ENCODE measurements at places on chromosomes 16 and 17.
A peak's percentile ranks its signal among the peaks of the same experiment; 100 is the strongest.

DNA sequence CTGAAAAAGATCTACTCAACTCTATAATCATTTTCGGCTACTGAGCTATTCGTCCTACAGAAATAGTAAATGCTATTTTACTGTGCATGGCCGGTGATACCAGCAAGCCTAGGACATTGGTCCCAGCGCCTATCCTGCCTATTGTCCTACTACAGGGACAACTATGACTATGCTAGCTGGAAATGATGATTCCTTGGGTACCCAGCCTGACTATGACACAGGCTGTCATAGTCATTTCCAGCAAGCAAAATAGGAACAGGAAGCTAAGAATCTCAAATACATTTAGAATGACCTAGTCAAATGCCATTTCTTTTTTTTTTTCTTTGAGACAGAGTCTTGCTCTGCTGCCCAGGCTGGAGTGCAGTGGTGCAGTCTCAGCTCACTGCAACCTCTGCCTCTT, 33.7 kb upstream of the HSBP1 start:
- DNase-seq, result no peak

DNA sequence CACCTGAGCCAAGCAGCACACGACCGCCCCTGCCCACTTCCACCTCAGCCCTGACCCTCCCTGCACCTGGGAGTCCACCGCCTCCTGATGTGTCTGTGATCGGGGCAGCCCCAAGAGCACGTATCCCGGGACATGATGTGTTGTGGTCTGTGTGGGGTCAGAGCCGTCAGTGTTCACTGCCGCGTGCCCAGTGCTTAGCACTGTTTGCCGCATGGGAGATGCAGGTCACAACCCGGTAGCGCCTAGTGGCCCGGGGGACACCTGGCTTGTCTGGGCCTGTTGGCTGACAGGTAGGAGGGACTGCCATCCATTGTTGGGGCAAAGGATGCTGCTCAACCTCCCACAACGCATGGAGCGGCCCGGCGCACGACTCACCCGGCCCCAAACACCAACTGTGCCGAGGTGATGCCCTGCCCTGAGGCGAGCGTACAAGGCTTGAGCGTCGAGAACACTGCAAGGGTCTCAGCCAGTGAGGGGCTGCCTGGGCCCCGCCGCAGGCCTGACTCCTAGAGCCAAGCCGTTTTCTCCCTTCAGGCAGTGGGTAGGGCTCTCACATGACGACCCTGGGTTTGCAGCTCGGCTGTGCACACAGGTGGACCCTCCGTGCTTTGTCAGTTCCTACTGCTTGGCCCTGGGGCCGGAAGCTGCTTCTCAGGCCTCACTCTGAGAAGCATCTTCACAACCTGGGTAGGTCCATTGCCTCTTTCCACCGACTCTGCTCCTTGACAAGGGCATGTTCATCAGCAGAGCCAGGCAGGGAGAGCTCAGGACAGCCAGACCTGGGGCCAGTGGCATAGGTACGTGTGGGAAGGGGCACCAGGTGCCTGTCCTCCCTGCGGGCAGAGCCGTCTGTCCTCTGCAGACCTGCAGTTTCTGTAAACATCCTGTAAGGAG, 5.9 kb upstream of the C16orf95 start:
- DNase-seq, result no peak

GRCh38 chr17:64150237-64151015, 20.5 kb upstream of the ERN1 start:
- no peak for DNase-seq

GRCh38 chr17:19016881-19017280, 12.3 kb upstream of the FAM83G start:
- no peak for DNase-seq

DNA sequence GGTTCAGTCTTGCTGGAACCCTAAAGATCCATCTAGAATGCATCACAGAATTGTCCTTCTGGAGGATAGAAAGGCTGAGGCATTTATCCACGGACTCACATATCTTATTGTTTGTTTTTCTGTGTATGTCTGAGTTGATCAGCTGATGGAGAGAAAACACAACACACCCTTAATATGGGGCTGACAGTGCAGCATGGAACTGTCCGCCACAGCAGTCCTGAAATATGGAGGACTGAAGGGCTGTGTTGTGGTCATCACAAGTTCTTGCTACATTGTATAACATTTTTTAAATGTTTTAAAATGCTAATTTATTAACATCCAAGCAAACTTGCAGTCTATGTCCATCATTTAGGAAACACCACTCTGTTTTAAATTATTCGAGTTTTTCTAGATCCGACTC, 448.9 kb upstream of the ERCC4 start:
- no peak for DNase-seq

- no peak for DNase-seq
Observed at GRCh38 chr17:79843474-79843815, 4.2 kb upstream of the CBX4 start.

- no peak for DNase-seq
Observed at GRCh38 chr16:19532601-19533000, 8.9 kb downstream of the CCP110 start.

DNA sequence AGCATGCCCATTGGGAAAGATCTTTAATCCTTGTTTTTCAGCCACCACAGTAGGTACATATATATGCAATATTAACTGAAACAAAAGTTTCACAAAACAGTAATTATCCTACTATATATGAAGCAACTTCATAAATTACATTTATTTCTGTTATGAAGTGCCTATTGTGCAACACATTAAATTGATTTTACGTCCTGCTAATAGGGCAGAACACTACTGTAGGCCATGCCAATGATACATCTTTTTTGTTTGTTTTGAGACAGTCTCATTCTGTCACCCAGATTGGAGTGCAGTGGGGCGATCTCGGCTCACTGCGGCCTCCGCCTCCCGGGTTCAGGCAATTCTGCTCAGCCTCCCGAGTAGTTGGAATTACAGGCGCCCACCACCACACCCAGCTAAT, 29.1 kb downstream of the SF3B3 start:
- DNase-seq, result no peak

DNA sequence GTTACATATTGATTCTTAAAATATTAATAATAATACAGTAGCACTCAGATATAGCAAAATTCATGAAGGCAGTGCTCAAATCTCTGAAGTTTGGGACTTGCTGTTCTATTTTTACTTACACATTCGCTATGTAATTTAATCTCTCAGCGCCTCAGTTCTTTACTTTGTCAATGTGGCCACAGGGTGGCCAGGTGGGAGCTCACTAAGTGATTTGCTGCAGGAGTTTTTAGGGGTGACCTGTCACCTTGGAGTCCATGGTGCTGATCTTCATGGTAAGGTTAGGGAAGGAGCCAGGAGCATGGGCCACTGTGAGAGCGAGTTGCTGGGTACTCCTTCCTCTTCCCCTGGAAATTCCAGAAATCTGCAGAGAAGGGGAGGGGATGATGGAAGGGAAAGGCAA, 28.1 kb downstream of the VWA3A start:
- no peak for DNase-seq

DNA sequence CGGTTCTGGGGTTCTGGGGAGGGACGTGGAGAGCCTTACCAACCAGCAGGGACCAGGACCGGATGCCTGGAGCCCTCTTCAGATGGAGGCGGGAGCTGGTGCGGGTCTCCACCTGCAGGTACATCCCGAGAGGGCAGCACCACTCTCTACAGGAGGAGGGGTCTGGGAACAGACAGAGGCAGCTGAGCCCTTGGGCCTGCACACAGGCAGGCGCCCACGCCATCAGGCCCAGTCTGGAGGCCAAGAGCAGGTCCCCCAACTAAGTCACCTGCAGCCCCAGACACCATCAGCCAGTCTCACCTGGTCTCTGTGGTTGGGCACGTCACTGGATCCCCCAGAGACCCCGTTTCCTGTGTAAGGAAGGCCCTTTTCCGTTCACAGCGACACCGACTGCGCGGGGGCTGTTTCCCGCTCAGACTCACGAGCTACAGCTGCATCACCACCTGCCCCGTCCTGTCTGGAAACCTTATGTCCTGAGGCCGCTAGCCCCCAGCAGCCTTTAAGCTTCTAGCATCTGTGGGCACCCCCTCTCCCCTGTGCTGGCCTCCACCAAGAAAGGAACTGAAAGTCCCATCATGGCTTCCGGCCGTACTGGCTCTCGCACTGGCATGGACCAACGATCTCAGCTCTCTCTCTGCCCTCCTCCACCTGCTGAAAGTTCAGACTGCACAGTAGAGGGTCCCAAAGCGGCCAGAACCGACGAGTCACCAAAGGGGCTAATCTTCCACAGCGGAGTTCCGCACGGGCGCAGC, 1.2 kb downstream of the CYBC1 start:
- peak; percentile 56 for DNase-seq

- no peak for DNase-seq
Observed at GRCh38 chr16:84209989-84210388, 19.0 kb downstream of the ADAD2 start.

GRCh38 chr16:12436201-12436657, 367.5 kb downstream of the CPPED1 start:
- DNase-seq, result no peak

DNA sequence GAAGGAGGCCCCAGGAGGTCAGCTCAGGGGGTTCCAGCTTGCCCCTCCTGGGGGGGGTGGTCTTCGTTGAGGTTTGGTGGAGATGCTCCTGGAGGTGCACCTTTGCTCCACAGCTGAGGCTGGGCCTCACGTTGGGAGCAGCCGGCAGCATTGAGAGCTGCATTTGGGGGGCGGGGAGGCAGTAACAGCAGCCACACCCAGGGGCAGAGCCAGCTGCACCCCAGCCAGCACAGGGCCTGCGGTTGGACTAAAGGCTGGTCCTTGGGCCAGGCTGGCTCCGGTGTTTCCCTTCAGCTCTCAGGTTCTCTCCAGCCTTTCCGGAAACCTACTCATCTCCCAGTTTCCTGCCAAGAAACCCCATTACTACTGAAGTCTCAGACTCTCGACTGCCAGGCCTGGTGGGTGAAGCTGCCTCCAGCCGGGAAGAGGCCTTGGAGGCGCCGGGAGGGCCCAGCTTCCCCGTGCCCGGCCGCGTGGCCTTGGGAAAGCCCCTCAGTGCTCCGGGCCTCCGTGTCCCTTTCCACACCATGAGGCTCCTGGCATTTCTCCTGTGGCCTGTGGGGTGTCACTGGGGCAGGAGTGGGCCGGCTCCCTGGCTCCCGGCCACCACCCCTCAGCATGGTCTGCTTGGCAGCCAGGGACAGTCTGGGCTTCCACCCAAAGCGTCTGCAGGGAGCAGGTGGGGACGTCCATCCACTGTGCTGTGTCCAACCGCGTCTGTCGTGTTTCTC, 14.0 kb upstream of the BAIAP2 start:
- DNase-seq, result no peak

DNA sequence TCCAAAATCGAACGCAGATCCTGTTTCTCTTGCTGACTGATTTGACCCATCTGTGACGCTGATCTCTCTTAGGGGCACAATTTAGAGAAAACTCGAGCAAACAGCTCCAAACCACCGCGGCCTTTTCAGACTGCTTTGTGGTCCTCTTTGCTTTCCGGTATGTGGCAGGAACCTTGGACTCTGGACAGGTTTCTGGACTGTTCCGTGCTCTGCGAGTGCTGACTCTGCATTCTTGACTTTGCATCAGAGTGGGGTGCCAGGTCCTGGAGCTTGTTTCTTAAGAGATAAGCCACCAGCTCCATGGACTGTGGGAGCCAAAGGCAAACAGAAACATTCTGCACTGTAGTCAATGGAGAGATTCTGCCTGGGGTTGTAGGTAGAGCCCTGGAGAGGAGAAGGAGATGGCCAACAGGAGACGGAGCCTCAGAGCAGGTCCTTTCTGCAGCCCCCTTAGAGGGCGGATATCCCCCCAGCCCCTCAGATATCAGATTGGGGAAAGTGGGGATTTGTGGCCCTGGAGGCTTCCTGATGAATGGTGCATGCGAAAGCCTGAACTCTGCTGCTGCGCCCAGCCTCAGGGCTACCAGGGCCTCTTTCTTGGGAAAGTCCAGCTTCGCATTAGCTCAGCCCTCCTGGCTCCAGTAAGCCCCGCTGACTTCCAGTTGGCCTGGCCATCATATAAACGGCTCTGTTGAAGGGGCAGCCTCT, 65.6 kb downstream of the WIPI1 start:
- DNase-seq, result no peak

- no peak for DNase-seq
Observed at GRCh38 chr16:12060751-12061150, 84.2 kb downstream of the SNX29 start.

DNA sequence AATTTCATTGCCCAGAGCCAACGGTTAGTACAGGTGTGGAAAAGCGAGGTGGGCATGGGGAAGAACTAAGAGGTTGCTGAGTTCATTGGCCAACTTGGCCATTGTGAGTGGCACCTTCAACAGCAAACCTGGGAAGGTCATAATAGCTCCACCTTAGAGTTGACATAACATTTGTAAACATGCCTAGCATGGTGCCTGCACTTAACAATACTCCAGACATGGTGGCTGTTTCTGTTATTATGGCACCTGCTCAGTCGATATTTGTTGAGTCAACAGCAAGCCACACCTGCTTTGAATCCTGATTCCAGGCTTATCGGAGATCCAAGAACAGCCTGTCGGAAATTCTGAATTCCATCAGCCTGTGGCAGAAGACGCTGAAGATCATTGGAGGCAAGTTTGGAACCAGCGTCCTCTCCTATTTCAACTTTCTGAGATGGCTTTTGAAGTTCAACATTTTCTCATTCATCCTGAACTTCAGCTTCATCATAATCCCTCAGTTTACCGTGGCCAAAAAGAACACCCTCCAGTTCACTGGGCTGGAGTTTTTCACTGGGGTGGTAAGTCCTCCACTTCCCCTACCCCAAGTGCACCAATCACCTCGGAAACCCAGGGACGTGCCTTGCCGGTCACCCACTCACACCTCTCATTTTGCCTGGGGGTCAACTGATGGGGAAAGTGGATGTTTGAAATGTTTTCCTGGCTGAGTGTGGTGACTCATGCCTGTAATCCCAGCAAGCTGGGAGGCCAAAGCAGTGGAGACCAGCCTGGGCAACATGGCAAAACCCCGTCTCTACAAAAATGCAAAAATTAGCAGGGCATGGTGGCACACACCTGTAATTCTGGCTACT, 46.0 kb downstream of the TMC5 start:
- no peak for DNase-seq

DNA sequence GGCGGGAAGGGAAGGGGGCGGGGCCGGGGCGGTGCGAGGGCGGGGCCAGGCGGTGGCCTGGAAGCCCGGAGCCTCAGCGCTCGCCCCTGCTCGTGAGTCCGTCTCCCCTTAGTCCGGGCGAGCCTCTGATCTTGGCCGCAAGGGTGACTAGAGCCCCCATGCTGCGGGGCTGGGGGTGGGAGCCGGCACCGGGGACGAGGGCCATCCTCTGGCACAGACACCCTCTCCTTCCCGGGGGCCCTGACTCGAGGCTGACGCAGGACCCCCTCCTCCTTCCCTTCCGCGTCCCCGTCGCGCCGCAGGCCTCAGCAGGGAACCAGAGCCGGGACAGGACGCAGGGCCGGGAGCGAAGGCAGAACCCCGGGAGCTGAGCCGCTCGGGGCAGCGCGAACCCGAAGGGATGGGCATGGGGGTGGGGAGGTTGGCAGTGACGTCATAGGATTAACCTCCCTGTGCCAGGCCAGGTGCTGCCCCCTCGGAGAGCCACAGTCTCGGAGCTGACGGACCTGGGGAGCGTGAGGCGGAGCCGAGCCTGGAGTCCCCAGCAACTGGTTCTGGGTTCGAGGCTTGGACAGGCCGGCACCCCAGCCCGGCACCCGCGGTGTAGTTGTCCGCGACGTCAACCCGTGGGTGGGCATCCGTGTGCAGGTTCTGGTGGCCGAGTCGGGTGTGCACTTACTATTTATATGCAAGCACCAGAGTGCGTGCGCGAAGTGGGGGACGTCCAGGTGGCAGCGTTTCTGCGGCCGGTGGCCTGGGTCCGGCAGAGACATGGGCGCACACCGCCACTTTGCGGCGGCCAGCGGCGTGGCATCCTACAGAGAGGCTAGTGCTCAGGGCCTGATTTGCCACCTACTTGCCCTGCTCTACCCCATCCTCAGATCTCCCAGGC, 503 bp upstream of the PLCD3 start:
- DNase-seq, result peak; percentile 69
